Activated CD4-positive, alpha-beta T cell treated with anti-CD3 and anti-CD28 coated beads for 4 hours (primary cell): ENCODE measurements at places on chromosomes 2 and 18.
A peak's percentile ranks its signal among the peaks of the same experiment; 100 is the strongest.

GRCh38 chr2:62587592-62587991 lies 81.6 kb upstream of the TMEM17 start:
- DNase-seq, result no peak

DNA sequence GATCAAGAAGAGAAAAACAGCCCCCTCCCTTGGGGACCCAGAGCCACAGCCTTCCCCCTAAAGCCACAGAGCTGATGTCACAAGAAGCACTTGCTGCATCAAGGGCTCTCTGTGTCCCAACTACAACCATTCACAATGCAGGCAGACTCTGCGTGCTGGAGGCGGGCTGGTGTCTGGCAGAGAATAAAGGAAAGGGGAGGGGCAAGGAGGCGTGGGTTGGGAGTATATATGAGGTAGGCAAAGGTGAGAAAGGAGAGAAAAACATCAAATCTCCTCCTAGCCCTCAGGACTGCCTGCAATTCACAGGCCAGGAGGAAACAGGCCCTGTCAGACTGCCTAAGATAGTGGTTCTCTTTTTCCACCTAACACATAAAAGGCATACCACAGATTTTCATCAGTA lies 48.8 kb upstream of the IHH start:
- DNase-seq, result peak; percentile 38

GRCh38 chr2:232292395-232293154 lies 86.0 kb upstream of the ALPP start:
- peak; percentile 42 for DNase-seq

GRCh38 chr18:26999797-27000196 lies 134.3 kb upstream of the AQP4 start:
- no peak for DNase-seq

DNA sequence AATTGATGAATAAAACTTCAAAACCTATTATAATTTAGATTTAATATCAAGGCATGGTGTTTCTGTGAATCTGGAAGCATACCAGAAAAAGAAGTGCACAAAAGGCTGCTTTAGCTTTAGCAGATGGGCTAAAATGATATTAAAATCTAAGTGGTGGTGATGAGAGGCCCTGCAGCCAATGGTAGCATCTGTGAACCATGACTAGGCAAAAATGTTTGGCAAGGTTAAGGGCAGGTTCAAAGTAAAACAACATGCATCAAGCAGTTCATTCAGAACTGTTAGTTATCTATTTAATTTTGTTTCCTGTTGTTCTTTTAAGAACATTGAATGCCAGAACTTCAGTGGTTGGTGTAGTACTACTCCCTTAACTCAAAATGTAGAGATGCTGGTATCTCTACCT lies 1736.9 kb upstream of the CELF4 start:
- DNase-seq, result no peak

DNA sequence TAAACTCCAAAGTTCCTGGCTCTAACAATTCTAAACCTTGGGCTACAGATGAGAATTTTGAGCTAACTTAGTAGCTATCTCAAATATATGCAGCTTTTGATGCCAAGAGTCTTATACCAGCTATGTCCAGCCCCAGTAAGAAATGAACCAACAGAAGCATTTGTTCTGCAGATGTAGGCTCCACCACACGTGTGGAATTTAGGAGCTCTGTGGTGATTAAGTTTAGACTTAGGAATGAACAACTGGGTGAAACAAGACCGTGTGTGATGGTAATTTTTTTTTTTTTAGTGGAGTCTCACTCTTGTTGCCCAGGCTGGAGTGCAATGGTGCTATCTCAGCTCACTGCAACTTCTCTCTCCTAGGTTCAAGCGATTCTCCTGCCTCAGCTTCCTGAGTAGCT lies 179.7 kb downstream of the ANKRD30B start:
- no peak for DNase-seq

- no peak for DNase-seq
Observed at GRCh38 chr2:29747786-29748470, 173.5 kb downstream of the ALK start.

GRCh38 chr2:231701456-231702373 lies 6.6 kb upstream of the PTMA start:
- no peak for DNase-seq

DNA sequence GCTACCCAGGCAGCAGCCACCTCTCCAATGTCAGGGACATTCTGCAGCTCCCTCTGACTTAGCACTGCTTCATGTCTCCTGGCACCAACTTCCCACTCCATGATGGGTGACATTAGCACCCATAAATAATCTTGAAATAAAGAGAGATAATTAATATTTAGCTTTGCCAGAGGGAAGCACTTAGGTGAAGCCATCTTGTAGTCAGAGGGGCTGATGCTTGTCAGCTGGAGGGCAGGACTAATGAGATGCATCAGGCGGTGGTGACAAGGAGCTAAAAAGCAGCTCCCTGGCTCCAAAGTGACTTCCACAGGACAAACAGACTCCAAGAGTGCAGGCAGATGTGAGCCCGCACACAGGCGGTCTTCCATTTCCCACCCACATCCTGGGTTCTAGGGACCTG lies 153.0 kb upstream of the ID2 start:
- no peak for DNase-seq

- DNase-seq, result no peak
Observed at GRCh38 chr2:236990552-236990951, 95.1 kb upstream of the COPS8 start.

GRCh38 chr18:27749194-27749593 lies 427.7 kb downstream of the CDH2 start:
- no peak for DNase-seq

DNA sequence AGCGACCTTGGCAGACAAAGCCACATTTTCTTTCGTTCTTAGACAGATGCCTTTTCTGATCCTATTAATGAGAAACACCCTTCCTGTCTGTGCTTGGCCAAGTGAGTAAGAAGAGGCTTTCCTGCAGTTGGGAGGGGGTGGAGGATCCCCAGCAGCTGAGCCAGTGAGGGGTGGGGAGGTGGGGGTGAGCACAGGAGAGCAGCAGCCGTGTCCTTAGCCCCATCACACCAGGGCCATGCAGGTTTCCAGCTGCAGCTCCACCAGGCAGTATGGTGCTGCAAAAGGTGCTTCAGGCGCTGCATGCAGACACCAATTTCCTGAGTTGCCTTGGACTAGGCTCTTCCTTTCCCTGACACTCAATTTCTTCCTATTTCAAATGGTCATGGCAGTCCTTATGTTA lies 123.3 kb upstream of the SIX2 start:
- DNase-seq, result no peak

DNA sequence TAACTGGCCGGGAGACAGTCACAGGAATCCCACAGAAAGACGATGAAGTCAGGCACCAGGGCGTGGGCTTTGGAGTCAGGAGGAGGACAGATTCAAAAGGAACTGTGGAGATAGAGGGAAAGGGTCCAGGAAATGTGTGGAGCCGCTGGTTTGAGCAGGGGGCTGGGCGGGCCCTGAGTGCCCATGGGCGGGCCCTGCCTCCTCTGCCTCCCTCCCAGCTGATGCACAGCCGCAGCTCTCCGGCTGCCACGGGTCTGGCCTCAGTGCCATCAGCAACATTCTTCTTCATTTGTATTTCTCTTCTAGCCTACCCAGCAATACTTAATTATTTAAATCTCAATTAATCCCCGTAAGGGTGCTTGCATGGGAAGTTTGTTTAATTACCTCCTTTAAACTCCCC lies 432.3 kb downstream of the NBAS start:
- DNase-seq, result no peak

GRCh38 chr2:231711677-231712450 lies 3.5 kb downstream of the PTMA start:
- no peak for DNase-seq

GRCh38 chr2:3264010-3264744 lies 113.4 kb downstream of the EIPR1 start:
- DNase-seq, result no peak

GRCh38 chr18:62118328-62118727 lies 68.5 kb downstream of the PIGN start:
- DNase-seq, result no peak

DNA sequence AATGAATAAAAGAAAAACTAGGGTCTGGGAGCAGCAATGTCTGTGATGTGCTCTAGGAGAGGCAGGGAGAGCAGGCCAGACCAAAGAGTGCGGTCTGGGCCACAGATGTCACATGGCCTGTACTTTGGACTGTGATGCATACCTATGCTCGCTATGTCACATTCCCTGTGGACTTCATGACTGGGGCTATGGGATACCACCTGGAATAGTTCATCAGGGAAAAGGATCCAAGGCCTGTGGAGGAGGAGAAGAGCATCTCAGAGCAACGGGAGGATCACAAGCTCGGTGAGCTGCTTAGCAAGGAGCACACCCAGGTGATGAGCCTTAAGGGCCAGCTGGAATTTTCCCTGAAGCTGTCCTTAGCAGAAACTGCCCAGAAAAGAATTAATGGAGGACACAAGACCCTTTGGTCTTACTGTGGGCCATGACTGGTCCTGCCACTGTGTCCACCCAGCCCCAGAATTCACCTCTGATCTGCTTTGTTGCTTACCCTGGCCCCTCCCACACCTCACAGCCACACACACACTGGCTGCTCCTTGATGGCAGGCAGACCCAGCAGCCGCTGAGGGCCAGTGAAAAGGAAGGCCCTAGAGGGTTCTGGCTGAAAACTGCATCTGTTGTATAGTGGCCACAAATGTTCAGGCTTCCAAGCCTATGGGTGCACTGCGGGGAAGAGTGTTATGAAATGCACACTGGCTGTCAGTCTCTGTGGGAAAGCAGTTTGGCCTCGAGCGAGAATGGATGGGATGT lies 25.3 kb upstream of the GCC2 start:
- no peak for DNase-seq

DNA sequence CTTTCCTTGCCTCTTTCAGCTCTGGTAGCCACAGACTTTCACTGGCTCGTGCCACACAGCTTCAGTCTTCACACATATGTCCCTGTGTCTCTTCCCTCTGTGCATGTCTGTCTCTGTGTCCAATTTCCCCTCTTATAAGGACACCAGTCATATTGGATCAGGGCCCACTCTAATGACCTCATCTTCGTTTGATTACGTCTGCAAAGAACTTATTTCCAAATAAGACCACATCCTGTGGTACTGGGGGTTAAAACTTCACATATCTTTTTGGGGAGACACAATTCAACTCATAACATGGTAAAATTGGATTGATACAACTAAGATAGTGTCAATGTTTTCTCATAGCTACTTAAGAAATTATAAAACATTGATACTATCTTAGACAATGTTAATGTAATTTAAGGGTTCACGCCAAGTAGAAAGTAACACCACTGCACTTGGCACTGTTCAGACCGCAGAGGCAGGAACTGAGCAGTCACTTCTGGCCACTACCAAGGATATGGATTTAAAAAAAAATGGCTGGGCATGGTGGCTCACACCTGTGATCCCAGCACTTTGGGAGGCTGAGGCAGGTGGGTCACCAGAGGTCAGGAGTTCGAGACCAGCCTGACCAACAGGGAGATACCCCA lies 119.6 kb upstream of the EPAS1 start:
- no peak for DNase-seq

DNA sequence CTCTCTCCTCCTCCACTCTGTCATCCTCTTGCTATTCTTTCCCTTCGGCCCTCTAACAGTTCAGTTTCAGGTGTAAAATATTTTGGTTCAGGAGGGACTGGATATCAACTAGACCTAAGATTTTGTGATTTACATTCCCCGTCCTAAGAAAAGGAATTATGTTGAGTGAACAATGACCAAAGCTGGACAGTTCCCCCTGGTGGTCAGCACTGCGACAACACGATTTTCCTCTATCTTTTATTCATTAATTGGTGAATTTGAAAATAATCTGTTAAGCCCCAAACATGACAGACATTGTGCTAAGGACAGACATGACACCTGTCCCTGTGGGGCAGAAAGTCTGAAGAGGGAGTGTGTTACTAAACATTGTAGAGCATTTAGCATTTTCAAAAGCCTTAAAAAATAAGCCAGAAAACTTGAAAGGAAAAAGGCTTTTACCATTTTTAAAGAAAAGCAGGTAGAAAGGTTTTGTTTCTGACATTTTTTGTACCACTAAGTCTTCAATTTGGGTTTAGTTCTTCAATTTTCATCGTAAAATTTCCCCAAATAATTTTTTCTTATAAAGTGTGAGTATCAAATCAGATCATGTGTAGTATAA lies 28.4 kb upstream of the GTF2A1L start:
- DNase-seq, result no peak

GRCh38 chr2:189866296-189866695 lies 82.0 kb downstream of the PMS1 start:
- DNase-seq, result no peak

DNA sequence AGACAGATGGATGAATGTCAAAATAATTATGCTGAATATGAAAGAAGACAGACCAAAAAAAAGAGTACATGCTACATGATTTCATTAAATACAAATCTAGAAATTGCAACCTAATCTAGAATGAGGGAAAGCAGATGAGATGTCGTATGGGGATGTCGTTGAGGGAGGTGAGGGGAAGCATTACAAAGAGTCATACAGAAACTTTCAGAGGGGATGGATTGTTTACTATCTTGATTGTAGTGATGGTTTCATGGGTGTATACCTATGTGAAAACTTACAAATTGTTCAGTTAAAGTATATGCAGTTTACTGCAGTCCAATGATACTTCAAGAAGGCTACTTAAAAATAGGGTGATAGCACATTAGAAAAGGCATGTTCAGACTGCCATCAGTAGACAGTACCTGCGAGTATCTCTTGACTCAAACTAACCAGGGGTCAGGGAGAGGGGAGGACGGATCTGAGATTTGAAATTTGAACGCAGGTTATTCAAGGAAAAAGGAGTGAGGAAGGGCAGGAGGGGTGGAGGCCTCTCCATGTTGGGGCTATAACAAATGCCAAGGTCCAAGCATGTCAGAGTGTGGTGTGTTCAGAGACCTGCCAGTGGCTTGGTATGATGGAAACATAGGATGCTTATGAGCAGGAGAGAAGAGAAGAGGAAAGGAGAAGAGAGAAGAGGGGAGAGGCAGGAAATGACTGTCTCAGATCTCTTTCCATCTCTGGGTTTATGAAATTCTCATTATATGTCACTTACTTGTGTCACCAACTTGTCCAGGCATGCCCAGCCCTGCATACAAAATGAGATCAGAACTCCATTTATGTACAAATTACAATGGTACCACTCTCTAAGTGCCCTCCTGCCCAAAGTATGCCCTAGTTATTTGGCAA lies 257.3 kb upstream of the CXCR4 start:
- no peak for DNase-seq

DNA sequence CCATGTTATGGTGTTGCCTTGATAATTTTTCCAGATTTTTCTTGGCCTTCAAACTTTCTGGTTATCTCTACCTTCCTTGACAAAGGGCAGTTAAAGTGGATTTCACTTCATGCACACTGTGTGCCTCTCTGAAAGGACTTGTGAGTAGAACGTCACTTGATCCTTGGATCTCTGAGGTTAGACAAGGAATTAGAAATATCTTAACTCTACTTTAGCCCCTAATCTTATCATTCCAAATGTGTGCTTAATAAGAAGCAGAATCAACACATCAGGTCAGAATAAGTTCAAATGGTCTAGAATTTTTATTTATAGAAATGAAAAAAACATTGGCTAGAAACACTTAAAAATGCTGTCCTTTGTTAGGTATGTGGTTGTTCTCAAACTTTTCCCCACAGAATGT lies 205.7 kb downstream of the TPGS2 start:
- no peak for DNase-seq
